ENCODE measurements at places on chromosomes 12 and 14. TPM values are rescaled to one million over a fixed set of nuclear protein-coding genes. Genes with fewer than 3 reads are reported as not detected.

IFNG gene
- not detected for total RNA-seq

OTUB2 gene
- total RNA-seq = 4.8 TPM

KRT81 gene
- 3,731 TPM for total RNA-seq

PTGER2 gene
- total RNA-seq = 1.5 TPM

EPYC gene
- not detected for total RNA-seq

PLEKHG7 gene
- 0.02 TPM for total RNA-seq

KERA gene
- total RNA-seq = not detected

TSPAN19 gene
- not detected for total RNA-seq

All from A549 treated with CpdA at 1 μM for 4 hours (cell line).